ENCODE measurements at places on chromosomes 2 and 18. TPM values are rescaled to one million over a fixed set of nuclear protein-coding genes. Genes with fewer than 3 reads are reported as not detected.

The TDRD15 gene
- total RNA-seq = not detected

The CLEC4F gene
- total RNA-seq = not detected

DNA sequence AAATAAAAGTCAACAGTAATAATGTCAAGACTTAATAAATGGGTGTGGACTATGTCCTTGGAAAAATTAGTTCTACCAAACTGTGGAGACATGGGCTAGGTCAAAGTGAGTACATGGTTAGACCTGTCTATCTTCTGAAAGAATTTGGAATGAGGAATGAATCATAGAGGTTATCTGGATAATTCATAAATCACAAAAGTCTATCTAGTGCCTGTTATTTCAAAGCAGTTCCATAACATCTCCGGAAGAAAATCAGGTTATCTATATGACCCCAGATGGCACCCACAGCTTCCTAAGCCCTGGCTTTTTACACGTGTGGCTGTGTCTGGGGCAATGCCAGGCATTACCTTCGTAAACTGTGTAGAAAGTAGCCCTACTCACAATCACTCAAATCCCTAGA is 272.0 kb downstream of the ETAA1 start:
- no peak overlapping the region for H3K27ac ChIP-seq
- DNase-seq = no peak
- H3K4me1 ChIP-seq = no peaks in the 10 kb centered on the region
- H3K4me3 ChIP-seq = no peak overlapping the region

GRCh38 chr2:200786423-200786822 is 25.3 kb upstream of the BZW1 start:
- no peaks in the 10 kb centered on the region for H3K27me3 ChIP-seq
- no peak overlapping the region for H3K4me3 ChIP-seq
- H3K27ac ChIP-seq = no peak overlapping the region
- no peak for DNase-seq

GRCh38 chr2:209380293-209380692 is 43.6 kb upstream of the MAP2 start:
- no peaks in the 10 kb centered on the region for H3K27me3 ChIP-seq
- no peaks in the 10 kb centered on the region for H3K36me3 ChIP-seq
- H3K4me3 ChIP-seq = no peak overlapping the region
- no peak overlapping the region for H3K27ac ChIP-seq
- H3K4me1 ChIP-seq = peaks cover 4% of the 10 kb centered on the region

The FBXO41 gene
- total RNA-seq = 12.1 TPM

DNA sequence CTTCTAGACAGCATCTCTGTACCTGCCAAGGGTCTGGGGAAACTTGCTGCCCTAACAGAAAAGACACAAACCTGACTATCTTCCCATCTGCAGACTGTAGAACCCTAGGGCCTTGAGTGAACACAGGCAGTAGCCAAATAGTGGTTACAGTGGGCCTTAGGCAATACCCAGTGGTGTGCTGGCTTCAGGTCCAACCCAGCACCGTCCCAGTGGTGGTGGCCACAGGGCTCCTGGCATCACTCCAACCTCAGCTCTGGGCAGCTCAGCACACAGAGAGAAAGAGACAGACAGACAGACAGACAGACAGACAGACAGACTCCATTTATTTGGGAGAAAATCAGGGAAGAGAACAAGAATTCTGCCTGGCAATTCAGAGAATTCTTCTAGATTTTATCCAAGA is 29.3 kb upstream of the UPP2 start:
- H3K36me3 ChIP-seq = no peaks in the 10 kb centered on the region
- H3K4me1 ChIP-seq = no peaks in the 10 kb centered on the region
- no peaks in the 10 kb centered on the region for H3K27me3 ChIP-seq

DNA sequence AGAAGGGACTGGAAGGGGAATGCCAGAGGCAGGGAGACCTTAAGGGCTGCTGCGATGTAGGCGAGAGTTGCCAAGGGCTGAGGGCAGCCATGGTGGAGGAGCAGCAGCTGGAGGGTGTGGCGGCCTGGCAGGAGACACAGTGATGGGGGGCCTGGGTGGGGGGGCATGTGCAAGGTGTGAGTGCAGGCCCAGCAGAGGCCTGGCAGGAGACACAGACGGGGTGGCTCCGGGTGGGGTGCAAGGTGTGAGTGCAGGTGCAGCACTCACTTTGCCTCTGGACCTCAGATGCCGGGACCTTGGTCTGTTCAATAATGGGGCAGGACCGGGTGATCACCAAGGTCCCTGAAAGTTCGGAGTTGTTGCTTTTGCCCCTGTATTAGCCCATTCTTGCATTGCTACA is 76.2 kb upstream of the ODC1 start:
- H3K27ac ChIP-seq = no peak overlapping the region
- no peaks in the 10 kb centered on the region for H3K36me3 ChIP-seq
- no peaks in the 10 kb centered on the region for H3K4me1 ChIP-seq
- no peak overlapping the region for H3K4me3 ChIP-seq

The RBM44 gene
- total RNA-seq = not detected

DNA sequence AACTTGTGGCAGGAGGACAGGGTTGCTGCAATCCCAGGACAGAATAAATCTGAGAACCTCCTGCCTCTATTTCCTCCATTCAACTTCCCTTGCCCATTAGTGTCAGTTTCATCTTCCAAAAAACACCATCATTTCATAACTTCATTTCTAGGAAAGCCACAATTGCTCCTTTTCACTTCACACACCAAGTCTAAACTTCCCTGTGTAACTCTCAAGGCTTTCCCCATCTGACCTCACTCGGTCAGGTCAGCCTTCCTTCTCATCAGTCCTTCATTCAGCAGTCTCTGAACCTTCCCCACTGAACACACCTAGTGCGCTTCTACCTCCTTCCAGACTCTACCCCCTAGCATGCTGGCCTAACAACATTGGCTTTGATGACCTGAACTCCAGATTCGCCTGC is 35.8 kb downstream of the TCF7L1 start:
- H3K36me3 ChIP-seq = no peaks in the 10 kb centered on the region
- DNase-seq = no peak
- H3K4me1 ChIP-seq = no peaks in the 10 kb centered on the region
- H3K4me3 ChIP-seq = no peak overlapping the region

- no peak overlapping the region for H3K4me3 ChIP-seq
- H3K4me1 ChIP-seq = no peaks in the 10 kb centered on the region
- H3K27ac ChIP-seq = no peak overlapping the region
These were observed 185.2 kb upstream of the LRRTM1 start for GRCh38 chr2:80489717-80490116.

DNA sequence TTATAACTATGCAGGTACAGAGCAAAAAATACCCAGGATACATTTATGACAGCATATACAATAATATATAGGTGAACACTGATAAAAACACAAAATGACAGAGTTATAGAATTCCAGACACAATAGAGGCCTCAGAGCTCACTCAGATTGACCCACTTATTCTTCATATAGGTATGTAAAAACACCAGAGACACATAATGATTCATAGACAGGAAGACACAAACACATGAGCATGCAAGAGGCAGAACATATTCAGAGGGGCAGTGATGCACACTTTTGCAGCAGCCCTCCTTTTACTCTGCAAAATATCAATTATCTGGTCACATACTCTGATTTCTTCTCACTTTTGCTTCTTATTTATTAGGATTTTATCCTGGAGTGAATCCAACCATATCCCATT is 633.3 kb upstream of the ACVR2A start:
- DNase-seq = no peak
- H3K27me3 ChIP-seq = no peaks in the 10 kb centered on the region
- H3K4me3 ChIP-seq = no peak overlapping the region
- 0 out of 2 replicates have a peak, but pooled peaks cover 4% of the 10 kb centered on the region for H3K4me1 ChIP-seq

The ZAP70 gene
- 0.82 TPM for total RNA-seq

GRCh38 chr2:61978522-61978921 is 73.0 kb downstream of the COMMD1 start:
- no peak overlapping the region for H3K4me3 ChIP-seq
- no peaks in the 10 kb centered on the region for H3K36me3 ChIP-seq
- no peaks in the 10 kb centered on the region for H3K4me1 ChIP-seq
- H3K27ac ChIP-seq = no peak overlapping the region

DNA sequence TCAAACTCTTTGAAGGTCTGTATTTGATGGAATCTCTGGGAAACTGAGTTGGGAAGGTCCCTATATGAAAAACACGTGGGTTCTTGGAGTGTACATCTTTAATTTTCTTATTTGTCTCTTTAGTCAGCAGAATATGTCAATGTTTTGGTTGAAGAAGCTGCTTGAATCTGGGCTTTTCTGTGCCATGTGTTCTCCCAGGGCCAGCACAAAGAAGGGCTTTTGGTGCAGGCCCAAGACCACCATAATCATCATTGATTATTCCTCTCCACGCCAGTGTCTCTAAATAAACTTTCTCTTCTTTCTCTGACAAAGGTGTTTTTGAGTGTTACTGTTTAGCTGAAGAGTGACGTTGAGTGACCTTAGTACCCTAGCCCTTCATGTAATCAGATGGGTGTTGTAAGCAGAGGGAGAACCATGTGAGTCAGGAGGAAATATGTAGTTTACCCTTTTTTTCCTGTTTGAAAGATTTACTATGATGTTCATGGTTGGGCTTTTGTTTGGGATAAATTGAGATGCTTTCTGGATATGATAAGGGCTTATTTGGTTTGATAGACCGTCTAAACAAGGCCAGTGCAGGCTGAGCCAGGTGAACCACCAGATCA is 11.6 kb upstream of the TNP1 start:
- no peak overlapping the region for H3K4me3 ChIP-seq
- H3K4me1 ChIP-seq = peaks cover 15% of the 10 kb centered on the region
- DNase-seq = no peak

- DNase-seq = no peak
- no peaks in the 10 kb centered on the region for H3K27me3 ChIP-seq
- H3K27ac ChIP-seq = no peak overlapping the region
- no peaks in the 10 kb centered on the region for H3K4me1 ChIP-seq
- no peaks in the 10 kb centered on the region for H3K36me3 ChIP-seq
- H3K4me3 ChIP-seq = no peak overlapping the region
These were observed 848.0 kb upstream of the FAM98A start for GRCh38 chr2:34447097-34447496.

DNA sequence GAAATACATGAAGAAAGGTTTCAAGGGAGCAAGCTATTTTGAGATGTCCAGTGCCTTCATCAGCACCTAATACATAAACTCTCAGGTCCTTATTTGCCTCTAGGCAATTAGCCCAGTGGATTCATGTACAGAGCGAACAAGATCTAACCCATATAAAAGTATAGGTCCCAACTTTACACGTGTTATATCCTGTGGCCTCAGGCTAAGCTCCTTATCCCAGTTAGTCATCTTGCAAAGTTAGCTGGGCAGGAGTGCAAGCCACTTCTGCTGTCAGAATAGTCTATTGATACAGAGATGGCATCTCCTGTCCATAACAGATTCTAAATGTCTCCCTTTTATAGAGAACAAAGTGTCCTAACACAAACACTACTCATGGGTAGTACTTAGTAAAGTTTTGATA is 203.9 kb upstream of the PIK3C3 start:
- no peaks in the 10 kb centered on the region for H3K27me3 ChIP-seq
- no peak for DNase-seq
- no peaks in the 10 kb centered on the region for H3K4me1 ChIP-seq
- H3K27ac ChIP-seq = no peak overlapping the region
- no peak overlapping the region for H3K4me3 ChIP-seq
